ENCODE measurements at places on chromosomes 7 and 10.
A peak's percentile ranks its signal among the peaks of the same experiment; 100 is the strongest.

DNA sequence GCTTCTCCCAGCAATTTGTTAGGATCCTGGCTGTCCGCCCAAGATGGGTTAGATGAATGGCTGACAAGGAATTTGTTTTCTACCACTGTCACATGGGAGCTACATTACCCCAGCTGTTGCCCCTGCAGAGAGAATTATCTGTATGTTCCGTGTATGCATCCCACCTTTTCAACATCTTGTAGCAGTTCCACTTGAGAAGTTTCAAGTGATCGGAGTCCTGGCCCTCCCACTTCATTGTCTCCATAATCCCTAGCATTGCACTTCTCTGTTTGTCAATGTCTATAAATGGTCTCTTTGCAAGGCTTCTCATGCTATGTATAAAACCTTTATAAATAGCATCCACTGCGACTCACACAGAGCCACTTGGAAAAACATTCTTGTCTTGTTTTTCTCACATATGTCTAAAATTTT, 972.5 kb downstream of the CNTNAP2 start:
- no peak for DNase-seq

GRCh38 chr7:5510426-5511045, 86.9 kb upstream of the TNRC18 start:
- DNase-seq: no peak

DNA sequence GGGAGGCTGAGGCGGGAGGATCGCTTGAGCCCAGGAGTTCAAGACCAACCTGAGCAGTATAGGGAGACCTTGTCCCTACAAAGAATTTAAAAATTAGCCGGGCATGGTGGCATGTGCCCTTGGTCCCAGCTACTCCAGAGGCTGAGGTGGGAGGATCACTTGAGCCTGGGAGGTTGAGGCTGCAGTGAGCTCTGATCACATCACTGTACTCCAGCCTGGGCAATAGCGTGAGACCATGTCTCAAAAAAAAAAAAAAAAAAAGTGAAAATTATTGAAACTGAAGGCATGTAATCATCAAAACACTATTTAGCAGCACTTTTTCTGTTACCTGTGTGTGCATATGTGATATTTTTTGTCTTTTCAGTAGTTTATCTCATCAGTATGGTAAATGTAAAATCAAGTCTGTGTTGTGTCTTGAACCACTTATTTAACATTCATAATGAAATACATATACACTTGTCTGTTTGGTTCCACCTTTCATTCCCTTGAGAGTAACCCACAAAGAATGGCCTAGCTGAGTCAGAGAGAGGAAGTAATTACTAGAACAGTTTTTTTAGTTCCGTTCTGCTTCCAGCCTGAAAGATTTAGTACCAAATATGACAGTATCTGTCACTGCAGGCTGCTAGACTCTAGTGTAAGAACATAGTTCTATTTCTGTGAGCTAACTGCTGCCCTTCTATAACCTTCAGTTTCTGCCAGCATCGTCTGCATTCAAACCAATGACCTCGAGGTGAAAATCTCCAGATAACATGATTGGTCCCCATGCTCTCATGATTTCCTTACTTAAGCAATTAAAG, 68.6 kb downstream of the MMRN2 start:
- DNase-seq: peak; percentile 5

- DNase-seq: no peak
Observed at GRCh38 chr7:43314379-43315158, 202.1 kb downstream of the HECW1 start.

- DNase-seq: no peak
Observed at GRCh38 chr10:129078346-129078745, 388.7 kb upstream of the MGMT start.

DNA sequence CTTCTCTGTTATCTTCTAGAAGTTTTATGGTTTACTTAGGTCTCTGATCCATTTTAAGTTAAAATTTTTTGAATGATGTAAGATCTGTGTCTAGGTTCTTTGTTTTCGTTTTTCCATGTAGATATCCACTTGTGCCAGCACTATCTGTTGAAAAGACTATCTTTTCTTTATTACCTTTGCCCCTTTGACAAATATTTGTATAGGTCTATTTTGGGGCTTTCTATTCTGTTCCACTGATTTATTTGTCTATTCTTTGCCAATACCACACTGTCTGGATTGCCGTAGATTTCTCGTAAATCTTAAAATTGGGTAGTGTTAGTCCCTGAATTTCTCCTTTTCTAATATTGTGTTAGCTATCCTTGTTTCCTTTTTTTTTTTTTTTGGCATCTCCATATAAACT, 71.4 kb upstream of the PDSS1 start:
- no peak for DNase-seq

DNA sequence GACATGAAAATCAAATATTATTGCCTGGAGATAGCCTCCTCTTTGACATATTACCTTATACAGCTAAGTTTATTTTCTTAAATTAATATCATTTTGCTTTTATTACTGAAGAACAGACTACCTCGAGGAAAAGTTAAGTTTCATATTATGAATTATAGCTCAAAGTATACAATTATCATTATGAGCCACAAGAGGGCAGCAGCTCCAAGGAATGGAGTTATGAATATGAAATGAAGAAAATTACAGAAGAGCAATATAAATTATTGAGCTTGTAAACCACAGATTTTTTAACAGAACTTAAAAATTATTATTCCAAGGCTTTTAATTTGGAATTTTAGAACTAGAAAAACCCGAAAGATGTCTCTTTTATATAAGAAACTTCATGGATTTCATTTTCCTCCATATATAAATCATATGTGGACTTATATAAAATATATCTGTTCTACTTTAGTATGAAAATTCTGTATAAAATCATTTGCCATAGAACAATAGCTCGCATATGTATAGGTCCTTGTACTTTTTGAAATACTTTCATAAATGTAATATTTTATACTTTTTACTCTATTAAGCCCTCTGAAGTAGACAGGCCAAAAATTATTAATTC, 40.1 kb downstream of the IQUB start:
- peak; percentile 56 for DNase-seq

- no peak for DNase-seq
Observed at GRCh38 chr10:32263300-32263699, 83.7 kb downstream of the EPC1 start.

DNA sequence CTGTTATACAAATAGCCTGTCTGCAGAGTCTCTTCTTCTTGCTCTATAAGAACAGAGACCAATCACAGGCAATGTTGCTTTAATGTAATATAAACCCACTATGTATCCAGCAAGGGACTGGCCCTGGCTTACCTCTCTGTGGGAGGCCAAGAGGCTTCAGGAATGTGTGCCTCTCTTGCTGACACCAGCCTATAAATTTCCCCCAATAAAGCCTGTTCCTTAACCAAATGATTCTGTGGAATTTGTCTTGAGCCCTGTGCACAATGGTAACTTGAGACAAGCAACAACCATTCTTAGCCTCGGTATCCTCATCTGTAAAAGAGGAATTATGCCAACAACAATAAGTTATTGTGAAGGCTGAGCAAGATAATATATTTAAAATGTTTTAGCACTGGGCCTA, 563.7 kb downstream of the GRM8 start:
- DNase-seq: no peak

- DNase-seq: no peak
Observed at GRCh38 chr7:47047384-47047783, 534.5 kb downstream of the TNS3 start.

DNA sequence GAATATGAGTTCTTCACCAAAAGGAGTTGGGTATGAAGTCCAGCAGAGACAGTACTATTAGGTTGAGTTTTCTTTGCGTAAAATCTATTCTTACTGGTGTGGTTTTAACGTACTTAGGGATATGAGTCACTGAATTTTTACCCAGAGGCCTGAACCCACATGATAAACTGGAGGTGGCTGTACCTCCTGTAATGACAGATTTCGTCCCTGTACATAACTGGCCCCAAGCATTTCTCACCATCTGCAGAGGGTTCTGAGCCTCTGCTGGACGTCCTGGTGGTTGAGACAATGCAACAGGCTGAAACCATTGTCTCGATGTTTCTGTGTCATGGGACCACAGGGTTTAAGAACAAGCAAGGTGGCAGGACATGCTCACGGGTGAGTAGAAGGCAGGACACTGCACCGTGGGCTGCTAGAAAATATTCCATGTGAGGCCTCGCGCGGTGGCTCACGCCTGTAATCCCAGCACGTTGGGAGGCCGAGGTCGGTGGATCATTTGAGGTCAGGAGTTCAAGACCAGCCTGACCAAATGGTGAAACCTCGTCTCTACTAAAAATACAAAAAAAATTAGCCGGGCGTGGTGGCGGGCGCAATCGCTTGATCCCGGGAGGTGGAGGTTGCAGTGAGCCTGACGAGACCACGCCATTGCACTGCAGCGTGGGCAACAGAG, 233.9 kb downstream of the DNAJB6 start:
- DNase-seq: no peak

- DNase-seq: no peak
Observed at GRCh38 chr7:114934713-114935112, 12.8 kb downstream of the MDFIC start.

DNA sequence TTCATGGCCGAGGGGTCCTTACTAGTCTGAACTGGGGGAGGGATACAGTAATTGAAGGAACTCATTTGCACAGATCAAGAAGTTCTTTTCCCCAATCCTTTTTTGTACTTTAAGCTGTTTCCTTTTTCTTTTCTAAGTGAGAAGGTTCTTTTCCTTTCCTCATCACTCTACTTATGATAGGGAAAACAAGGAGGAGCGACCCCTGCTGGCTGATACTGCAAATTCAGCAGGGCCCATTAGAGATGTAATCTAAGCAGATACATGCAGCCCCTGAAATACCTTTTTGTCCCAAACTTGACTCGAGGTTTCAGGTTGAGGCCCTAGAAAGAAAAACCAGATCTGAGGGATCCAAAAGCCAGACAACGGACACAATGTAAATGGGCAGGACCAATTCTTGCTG, 305.5 kb downstream of the DNAJB9 start:
- no peak for DNase-seq

DNA sequence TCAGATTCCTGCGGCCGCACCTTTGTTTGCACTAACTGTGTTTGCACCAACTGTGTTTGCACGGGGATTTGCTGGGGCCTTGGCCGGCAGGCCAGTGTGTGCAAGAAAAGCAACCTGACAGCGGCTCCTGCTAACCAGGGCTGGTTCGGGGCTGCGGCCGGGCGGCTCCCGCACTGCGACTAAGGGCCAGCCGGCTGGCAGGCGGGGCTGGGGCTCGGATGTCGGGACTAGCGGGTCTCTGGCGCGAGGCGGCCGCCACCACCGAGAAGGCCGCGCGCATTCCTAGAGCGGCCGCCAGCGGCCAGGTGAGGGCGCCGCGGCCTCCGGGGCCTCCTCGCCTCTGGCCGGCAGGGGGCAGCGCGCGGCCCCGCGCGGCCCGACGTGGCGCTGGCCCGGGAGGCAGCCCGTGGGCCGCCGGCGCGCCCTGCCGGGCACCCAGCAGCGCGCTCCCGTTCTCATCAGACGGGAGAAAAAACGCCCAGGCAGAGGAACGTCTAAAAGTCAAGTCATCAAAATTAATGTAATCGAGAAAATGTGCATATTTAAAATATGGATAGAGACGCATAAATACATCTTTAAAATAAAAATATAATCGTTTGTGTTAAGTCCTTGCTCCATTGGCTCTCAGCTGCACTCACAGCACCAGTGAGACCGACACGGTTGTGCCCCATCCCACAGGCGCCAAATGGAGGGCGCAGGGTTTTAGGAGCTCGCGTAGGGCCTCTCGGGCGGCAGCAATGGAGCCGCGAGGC, 38.5 kb downstream of the ZNF777 start:
- DNase-seq: peak; percentile 81

- DNase-seq: peak; percentile 46
Observed at GRCh38 chr10:79149662-79150443, 81.1 kb downstream of the ZMIZ1 start.

DNA sequence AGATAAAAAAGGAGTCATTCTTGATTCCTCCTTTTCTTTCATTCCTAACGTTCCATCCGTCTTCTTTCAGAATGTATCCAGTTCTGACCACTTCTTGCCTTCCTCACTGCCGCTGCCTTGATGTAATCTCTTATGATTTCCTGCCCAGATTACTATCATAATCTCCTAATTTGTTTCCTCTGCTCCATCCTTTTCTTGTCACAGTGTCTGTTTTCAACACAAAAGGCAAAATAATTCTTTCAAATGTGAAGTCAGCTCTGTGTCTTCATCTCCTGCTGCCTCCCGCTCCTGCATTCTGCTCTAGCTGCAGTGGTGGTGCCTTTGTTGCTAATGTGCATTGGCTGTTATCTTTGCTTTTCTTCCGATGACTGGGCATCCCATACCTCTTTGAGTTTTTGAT, 150.9 kb downstream of the SND1 start:
- DNase-seq: no peak

GRCh38 chr10:62000726-62001125, 99.2 kb downstream of the ARID5B start:
- no peak for DNase-seq

DNA sequence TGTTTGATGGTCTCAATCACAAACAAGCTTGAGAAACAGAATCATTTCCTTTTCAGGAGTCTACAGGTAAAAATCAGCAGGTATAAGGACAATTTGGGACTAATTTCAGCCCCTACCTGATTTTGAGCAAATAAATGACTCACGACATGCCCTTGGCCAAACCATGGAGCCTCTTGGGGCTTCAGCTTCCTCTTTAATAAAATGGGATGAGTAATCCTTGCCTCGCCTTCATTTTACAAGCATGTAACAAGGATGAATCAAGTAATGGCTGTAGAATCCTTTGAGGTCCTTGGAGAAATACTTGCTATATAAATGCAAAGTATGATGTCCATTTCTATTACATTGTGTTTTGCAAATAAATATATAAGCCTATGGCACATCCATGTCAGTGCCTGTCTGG, 212.8 kb upstream of the PODXL start:
- no peak for DNase-seq

GRCh38 chr10:95653895-95654294, 2.6 kb downstream of the ALDH18A1 start:
- DNase-seq: no peak

GRCh38 chr7:73822319-73823173, 8.2 kb upstream of the CLDN4 start:
- no peak for DNase-seq

- DNase-seq: no peak
Observed at GRCh38 chr10:57627642-57628178, 640.0 kb downstream of the IPMK start.

GRCh38 chr7:22802426-22802825, 20.2 kb downstream of the TOMM7 start:
- DNase-seq: no peak

- DNase-seq: no peak
Observed at GRCh38 chr10:132644527-132645246, 107.1 kb downstream of the INPP5A start.

DNA sequence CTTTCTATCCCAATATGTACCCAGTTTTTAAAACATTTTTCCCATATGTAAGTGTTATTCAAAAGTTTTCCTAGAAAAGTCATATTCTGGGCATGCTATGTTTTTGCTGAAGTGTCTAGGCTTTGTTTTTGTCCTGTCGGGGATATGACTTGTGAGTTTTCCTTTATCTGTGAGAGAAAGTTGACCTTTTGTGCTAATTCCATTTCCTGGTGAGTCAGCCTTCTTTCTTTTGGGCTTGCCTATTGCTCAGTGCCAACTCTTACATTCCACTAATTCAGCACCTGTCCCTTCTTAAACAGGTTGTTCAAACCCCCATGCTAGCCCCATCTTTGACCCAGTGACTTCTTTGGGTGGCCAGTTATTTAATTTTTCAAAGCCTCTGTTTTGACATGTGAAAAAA, 146.2 kb downstream of the AHR start:
- DNase-seq: no peak

All from CD4-positive, alpha-beta T cell treated with Interleukin-21 for 1 hour (primary cell).